ENCODE measurements at places on chromosomes 6 and 20.

DNA sequence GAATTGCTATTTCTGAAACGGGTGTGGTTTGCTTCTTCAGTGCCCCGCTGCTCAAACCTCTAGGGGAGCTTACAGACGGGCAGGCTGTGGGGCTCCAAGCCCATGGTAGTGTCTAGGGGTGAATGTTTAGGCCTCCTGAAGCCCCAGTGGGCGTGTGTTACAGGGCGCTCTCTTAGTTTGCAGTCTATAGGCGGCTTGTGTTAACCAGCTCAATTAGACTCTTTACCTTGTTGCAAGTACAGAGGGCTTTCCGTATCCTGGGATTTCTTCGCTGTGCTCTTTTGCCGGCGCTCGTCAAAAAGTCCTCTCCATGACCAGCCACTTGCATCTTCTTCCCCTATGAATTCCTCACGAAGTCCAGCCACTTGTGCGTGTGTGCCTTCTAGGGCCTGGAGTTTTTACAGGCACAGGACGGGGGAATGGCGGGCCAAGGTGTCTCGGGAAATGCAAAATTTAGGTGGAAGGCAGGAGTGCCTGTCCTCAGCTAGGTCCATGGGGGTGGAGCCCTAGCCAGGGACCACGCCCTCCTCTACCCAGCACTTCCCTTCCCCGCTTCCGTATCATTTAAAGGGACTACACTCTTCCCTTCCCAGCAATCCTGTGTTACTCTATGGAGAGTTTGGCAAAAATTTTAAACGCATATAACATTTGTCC is 94.5 kb downstream of the HTR1B start:
- H3K4me1 ChIP-seq, result peaks cover 11% of the 10 kb centered on the region
- peak overlapping the region; percentile 61 for H3K4me3 ChIP-seq
- DNase-seq, result peak; percentile 28
- H3K27ac ChIP-seq, result no peak overlapping the region
- no peaks in the 10 kb centered on the region for H3K36me3 ChIP-seq

DNA sequence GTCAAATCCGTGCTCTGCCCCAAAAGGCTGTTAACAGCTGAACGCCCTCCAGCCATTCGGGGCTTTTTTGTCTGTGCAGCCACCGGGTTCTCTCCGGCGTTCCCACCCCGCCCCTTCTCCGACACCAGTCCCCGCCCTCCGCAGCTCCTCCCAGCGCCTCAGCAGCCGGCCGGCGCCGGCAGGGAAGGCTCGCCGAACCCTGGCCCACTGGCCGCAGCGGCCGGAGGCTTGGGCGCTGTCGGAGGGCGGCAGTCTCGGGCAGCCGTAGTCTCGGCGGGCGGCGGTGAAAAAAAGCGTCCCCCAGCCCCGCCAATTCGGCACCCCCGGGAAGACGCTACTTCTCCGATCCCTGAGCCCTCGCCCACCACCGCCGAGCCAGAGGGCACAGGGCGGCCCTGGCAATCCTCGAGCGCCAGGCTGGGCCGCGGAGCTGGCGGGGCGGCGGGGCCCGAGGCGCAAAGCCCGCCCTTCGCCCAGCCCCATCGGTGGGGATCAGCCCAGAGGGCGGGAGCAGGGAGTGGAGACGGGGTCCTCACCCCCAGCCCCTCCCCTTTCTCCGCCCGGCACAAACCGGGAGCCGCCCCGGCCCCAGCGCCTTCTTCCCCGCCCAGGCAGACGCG is at the start of gene SESN1:
Gene SESN1 (minus strand): TSS at position 431 of the 620 bp plus-strand sequence. CDS start 773 bp downstream, outside the sequence.
- DNase-seq, result peak; percentile 88
- peaks cover 16% of the 10 kb centered on the region for H3K4me1 ChIP-seq
- H3K36me3 ChIP-seq, result no peaks in the 10 kb centered on the region

GRCh38 chr6:21067521-21067920 is 526.0 kb upstream of the SOX4 start:
- no peak overlapping the region for H3K4me3 ChIP-seq
- H3K36me3 ChIP-seq, result no peaks in the 10 kb centered on the region
- H3K4me1 ChIP-seq, result no peaks in the 10 kb centered on the region
- H3K27me3 ChIP-seq, result no peaks in the 10 kb centered on the region
- DNase-seq, result no peak

DNA sequence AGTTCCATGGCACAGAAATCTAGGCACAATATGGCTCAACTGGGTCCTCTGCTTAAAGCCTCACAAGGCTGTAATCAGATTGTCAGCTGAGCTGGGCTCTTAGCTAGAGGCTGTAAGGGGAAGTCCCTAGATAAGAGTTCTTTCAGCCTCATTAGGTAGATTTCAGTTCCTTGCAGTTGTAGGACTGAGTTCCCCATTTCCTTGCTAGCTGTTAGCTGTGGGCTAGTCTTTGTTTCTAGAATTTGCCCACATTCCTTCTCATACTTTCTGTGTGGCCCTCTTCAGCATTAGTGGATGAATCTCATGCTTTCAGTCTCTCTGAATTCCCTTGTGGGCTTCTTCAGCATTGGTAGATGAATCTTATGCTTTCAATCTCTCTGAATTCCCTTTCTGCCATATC is 71.0 kb upstream of the MRAP2 start:
- H3K27ac ChIP-seq, result no peak overlapping the region
- H3K36me3 ChIP-seq, result no peaks in the 10 kb centered on the region
- DNase-seq, result no peak
- no peaks in the 10 kb centered on the region for H3K4me1 ChIP-seq

GRCh38 chr6:91667596-91667995 is 1080.7 kb upstream of the MAP3K7 start:
- no peaks in the 10 kb centered on the region for H3K36me3 ChIP-seq
- no peak overlapping the region for H3K4me3 ChIP-seq
- H3K27ac ChIP-seq, result no peak overlapping the region
- peaks cover 3% of the 10 kb centered on the region for H3K4me1 ChIP-seq

DNA sequence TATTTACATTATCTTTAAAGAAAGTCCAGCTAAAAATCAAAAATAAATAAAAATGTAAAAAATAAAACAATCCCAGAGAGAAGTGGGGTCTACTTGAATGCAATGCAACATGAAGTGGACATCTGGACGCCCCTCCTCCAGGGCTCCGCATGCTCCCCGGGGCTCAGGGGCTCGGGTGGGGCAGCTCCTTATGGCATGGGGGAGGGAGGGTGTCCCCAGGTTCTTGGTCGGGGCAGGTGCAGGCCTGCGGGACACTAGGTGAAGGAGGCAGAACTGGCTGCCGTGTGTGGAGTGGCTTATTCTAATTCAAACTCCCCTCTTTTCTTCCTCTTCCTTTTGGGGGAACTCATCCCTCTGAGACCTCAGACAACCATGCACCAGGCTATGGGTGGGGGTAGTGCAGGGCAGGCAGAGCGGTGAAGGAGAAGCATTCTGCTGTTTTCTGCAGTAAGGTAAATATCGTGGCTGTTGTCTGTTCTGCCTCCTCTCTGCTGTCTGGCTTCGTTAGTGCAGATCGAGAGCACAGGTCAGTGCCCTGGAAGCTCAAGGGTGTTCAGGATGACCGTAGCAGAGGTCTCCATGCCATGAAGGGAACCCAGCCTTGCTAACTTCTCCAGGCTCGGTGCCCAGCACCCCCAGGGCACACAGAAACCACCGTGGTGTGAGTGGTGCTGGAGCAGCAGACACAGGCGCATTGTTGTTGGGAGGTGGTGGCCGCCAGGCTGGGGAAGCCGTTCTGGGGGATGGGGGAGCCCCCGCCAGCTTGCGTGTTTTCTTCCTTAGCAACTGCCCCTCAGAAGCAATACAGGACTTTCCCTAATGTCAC is 82.6 kb downstream of the TTLL2 start:
- no peaks in the 10 kb centered on the region for H3K4me1 ChIP-seq
- H3K27ac ChIP-seq, result no peak overlapping the region
- no peaks in the 10 kb centered on the region for H3K36me3 ChIP-seq

GRCh38 chr20:1389703-1390580 is 2.9 kb downstream of the FKBP1A start:
- H3K4me3 ChIP-seq, result no peak overlapping the region
- peaks cover 14% of the 10 kb centered on the region for H3K4me1 ChIP-seq
- 0 out of 2 replicates have a peak, but pooled peaks cover 6% of the 10 kb centered on the region for H3K27me3 ChIP-seq
- H3K36me3 ChIP-seq, result no peaks in the 10 kb centered on the region

GRCh38 chr6:85537055-85537494 is 56.6 kb downstream of the SNX14 start:
- DNase-seq, result peak; percentile 11
- no peak overlapping the region for H3K27ac ChIP-seq
- H3K36me3 ChIP-seq, result 0 out of 2 replicates have a peak, but pooled peaks cover 3% of the 10 kb centered on the region
- H3K4me3 ChIP-seq, result no peak overlapping the region
- no peaks in the 10 kb centered on the region for H3K27me3 ChIP-seq

DNA sequence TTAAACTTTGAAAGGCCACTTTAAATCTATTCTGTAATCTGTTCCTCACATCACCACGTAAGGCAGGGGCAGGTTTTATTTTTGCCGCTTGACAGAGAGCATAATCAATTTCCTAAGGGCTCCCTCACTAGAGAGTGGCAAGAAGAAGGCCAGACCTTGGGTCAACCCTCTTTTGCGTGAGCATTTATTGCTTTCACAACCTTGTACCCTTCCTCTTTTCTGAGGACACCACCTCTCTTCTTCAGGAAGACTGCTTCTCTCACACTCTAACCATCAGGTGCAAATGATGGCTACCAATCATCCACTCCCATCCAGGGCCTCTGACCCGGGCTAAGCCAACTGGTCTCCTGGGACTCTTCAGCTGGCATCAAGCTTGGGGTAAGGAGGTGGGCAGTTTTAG is 25.2 kb upstream of the QKI start:
- H3K27ac ChIP-seq, result no peak overlapping the region
- no peaks in the 10 kb centered on the region for H3K4me1 ChIP-seq
- H3K36me3 ChIP-seq, result no peaks in the 10 kb centered on the region
- no peaks in the 10 kb centered on the region for H3K27me3 ChIP-seq
- no peak overlapping the region for H3K4me3 ChIP-seq

GRCh38 chr20:44098657-44099056 is 88.3 kb downstream of the JPH2 start:
- no peaks in the 10 kb centered on the region for H3K36me3 ChIP-seq
- no peak for DNase-seq
- no peaks in the 10 kb centered on the region for H3K4me1 ChIP-seq
- H3K4me3 ChIP-seq, result no peak overlapping the region
- no peaks in the 10 kb centered on the region for H3K27me3 ChIP-seq

DNA sequence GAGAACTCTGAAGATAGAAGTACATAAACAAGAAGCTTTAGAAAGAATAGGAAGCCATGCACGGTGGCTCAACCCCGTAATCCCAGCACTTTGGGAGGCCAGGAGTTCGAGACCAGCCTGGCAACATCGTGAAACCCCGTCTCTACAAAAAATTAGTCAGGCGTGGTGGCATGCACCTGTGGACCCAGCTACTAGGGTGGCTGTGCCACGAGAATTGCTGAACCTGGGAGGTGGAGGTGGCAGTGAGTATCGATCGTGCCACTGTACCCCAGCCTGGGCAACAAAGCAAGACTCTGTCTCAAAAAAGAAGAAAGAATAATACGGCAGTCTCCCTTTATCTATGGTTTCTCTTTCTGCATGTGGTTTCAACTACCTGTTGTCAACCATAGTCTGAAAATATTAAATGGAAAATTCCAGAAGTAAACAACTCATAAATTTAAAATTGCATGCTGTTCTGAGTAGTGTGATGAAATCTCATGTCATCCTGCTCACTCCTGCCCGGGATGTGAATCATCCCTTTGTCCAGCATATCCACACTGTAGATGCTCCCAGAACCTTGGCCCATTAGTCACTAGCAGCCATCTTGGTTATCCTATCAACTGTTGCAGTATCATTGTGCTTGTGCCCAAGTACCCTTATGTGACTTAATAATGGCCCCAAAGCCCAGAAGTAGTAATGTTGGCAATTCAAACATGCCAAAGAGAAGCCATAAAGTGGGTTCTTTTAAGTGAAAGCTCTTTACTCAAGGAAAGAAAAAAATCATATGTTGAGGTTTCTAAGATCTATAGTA is 22.1 kb downstream of the DEK start:
- H3K4me1 ChIP-seq, result no peaks in the 10 kb centered on the region
- H3K27ac ChIP-seq, result no peak overlapping the region
- no peak for DNase-seq
- H3K36me3 ChIP-seq, result peaks cover 7% of the 10 kb centered on the region

GRCh38 chr6:27532820-27533538 is 60.1 kb upstream of the ZNF184 start:
- H3K27ac ChIP-seq, result no peak overlapping the region
- no peak for DNase-seq
- no peaks in the 10 kb centered on the region for H3K27me3 ChIP-seq
- no peaks in the 10 kb centered on the region for H3K4me1 ChIP-seq
- H3K4me3 ChIP-seq, result no peak overlapping the region
- no peaks in the 10 kb centered on the region for H3K36me3 ChIP-seq

DNA sequence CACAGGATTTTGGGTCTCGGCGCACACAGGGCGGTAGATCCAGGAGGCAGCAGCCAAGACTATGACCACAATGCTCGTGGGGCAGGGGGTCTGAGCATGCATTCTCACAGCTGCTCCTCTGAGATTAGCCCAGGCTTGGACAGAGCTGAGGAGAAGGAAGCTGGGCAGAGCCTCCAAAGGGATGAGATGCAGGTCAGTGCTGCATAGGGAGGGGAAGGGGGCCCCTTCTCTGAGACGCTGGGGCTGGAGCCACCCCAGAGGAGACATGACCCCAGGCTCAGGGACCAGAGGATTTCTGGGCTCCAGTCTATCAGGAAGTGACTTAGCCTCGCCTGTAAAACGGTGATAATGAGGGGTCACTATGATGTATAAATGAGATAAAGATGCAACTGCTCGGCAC is 93.9 kb downstream of the BFSP1 start:
- no peak for DNase-seq
- no peak overlapping the region for H3K4me3 ChIP-seq
- H3K36me3 ChIP-seq, result no peaks in the 10 kb centered on the region
- H3K4me1 ChIP-seq, result no peaks in the 10 kb centered on the region
- no peak overlapping the region for H3K27ac ChIP-seq
- H3K27me3 ChIP-seq, result no peaks in the 10 kb centered on the region

GRCh38 chr6:53044071-53044470 is 21.1 kb upstream of the FBXO9 start:
- no peak for DNase-seq
- H3K27me3 ChIP-seq, result no peaks in the 10 kb centered on the region
- peaks cover 16% of the 10 kb centered on the region for H3K4me1 ChIP-seq
- no peak overlapping the region for H3K27ac ChIP-seq
- H3K4me3 ChIP-seq, result no peak overlapping the region
- no peaks in the 10 kb centered on the region for H3K36me3 ChIP-seq

DNA sequence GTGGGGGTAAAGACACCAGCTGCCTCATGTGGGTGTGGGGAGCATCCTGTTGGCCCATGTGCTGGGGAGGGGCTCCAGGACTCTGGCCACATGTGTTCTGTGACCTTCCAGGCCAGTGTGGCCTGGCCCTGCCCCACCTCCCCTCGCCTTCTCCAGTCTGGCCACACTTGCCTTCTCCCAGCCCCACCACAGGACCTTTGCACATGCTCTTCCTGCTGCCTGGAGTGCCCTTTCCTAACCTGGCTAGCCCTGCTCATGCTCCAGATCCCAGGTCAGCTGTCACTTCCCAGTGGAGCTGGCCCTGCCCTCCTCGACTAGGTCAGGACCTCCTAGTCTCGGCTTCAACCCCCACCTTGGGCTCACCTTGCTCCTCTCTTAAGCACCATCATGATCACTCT is 183.8 kb downstream of the CDH4 start:
- H3K4me1 ChIP-seq, result no peaks in the 10 kb centered on the region
- no peak for DNase-seq
- H3K27me3 ChIP-seq, result peaks cover 76% of the 10 kb centered on the region
- H3K36me3 ChIP-seq, result no peaks in the 10 kb centered on the region
- H3K4me3 ChIP-seq, result no peak overlapping the region
- no peak overlapping the region for H3K27ac ChIP-seq
